NCI-H2029 treated with DMSO at 0.1 percent for 48 hours (cell line): ENCODE measurements at places on chromosomes 16 and 17.

DNA sequence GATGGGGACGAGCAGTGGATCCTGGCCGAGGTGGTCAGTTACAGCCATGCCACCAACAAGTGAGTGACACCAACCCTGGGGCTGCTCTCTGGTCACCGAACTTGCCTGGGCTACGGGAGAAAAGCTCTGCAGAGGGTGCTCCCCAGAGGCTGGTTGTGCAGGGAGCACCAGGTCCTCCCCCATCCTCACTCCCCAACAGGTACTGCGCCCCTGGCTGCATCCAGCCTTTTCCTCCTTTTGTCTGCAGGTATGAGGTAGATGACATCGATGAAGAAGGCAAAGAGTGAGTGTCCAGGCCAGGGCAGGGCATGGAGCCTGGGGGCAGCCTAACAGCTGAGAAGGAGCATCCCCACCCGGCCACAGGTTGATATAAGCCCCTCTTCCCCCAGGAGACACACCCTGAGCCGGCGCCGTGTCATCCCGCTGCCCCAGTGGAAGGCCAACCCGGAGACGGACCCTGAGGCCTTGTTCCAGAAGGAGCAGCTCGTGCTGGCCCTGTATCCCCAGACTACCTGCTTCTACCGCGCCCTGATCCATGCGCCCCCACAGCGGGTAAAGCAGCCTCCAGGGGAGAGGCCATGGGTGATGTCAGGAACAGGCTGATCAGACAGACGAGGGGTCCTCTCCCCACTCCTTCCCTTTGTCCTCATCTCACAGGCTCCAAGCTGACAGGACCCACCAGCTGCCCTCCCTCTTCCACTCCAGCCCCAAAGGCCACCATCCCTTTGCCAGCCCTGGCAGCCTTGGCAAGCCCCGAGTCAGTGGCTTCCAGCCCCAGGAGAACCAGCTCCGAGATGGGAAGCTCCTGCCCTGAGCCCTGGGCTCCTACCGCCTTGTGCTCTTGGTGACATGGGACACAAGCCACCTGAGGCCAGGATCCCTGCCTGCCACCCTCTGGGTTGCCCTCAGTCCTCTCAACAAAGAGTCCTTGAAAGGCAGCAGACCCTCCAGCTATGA, 6.2 kb downstream of the SULT1A2 start:
- DNase-seq = no peak

- DNase-seq = no peak
Measured at GRCh38 chr17:39820541-39820940, 43.6 kb downstream of the IKZF3 start.

GRCh38 chr17:31293581-31293980, 3.5 kb downstream of the OMG start:
- no peak for DNase-seq

DNA sequence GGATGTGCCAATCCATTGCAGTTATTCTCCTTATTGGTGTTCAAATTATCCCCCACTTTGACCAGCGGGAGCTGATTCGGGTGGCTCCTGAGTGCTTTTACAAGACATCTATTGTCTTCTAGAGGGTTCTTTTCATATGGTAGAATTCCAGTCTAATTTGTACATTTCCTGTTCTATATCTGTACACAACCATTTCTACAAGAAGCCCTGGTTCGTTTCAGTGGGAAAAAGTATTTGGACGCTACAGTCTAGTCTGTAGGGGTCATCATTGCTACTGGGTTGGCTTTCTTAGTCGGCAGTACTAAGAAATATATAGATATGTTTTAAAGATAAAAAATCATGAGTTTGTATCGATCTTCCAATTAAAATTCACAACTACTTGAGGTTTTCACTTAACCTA, 262.6 kb downstream of the MAP2K6 start:
- no peak for DNase-seq

GRCh38 chr17:79678091-79678735, 52.5 kb upstream of the ENPP7 start:
- no peak for DNase-seq

GRCh38 chr17:17358866-17359265, 55.7 kb downstream of the NT5M start:
- DNase-seq = no peak

GRCh38 chr16:59783191-59783590, 1049.1 kb upstream of the GOT2 start:
- no peak for DNase-seq

GRCh38 chr16:53672461-53672860, 31.2 kb downstream of the RPGRIP1L start:
- DNase-seq = no peak

GRCh38 chr16:8804313-8804712, 6.7 kb downstream of the PMM2 start:
- DNase-seq = no peak

- no peak for DNase-seq
Measured at GRCh38 chr16:80993834-80994233, 12.9 kb downstream of the CMC2 start.

DNA sequence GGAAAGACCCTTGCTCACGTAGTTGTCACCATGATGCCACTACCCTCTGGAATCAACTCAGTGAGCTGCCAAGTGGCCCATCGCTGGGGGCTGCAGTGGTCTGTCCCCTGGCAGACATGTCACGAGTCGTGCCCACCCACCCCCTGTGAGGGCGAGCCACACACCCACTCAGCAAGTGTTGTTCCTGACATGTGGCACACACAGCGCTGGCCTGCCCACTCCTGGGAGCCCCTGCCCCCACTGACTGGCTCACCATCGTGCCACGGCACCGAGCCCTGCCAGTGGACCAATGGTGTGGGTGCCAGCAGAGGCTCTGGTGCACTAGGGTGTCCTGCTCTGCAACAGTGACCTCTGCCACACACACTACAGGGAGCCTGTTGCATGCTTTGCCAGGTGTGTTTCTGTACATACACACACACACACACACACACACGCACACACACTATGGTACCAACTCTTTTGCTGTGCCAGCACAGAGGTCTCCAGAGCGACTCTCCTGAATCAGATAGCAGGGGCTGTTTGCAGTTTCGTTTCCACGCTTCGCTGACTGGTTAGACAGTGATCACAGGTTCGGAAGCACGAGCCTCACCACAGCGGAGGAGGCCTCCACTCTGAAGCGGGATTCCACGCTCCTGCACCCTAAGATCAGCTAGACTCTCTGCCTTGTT, 7.7 kb downstream of the RTN4RL1 start:
- DNase-seq = no peak

DNA sequence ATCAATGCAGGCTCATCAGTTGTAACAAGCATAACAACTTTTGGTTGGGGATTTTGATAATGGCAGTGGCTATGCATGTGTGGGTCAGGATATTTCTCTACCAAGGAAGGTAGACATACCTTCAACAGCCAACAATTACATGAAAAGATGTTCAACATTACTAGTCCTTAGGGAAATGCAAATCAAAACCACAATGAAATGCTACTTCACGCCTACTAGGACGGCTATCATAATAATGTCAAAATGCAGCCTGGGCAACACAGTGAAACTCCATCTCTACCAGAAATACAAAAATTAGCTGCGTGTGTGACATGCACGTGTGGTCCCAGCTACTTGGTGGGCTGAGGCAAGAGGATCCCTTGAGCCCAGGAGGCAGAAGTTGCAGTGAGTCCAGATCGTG, 7.3 kb upstream of the SLC5A10 start:
- no peak for DNase-seq

DNA sequence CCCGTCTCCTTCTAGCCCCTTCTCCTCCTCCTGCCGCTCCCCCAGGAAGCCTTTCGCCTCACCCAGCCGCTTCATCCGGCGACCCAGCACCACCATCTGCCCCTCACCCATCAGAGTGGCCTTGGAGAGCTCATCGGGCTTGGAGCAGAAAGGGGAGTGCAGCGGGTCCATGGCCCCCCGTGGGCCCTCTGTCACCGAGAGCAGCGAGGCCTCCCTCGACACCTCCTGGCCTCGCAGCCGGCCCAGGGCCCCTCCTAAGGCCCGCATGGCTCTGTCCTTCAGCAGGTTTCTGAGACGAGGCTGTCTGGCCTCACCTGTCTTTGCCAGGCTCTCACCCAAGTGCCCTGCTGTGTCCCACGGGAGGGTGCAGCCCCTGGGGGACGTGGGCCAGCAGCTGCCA, 87.9 kb downstream of the RGS9 start:
- no peak for DNase-seq

DNA sequence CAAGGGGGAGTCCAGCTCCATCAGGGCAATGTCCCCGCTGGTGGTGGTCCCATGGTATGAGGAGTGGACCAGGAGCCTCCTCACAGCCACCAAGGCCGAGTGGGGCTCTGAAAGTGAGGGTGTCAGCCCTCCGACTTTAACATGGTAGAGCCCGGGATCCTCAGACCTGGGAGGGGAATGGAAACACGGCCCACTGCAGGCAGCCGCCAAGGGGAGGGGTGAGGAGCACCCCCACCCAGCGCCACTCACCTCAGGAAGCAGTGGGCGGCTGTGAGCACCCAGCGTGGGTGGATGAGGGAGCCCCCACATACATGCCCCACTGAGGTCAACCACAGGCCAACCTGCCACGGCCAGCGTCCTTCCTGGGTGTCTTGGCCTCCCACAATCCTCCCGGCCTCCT, 10.8 kb downstream of the ZG16B start:
- no peak for DNase-seq

DNA sequence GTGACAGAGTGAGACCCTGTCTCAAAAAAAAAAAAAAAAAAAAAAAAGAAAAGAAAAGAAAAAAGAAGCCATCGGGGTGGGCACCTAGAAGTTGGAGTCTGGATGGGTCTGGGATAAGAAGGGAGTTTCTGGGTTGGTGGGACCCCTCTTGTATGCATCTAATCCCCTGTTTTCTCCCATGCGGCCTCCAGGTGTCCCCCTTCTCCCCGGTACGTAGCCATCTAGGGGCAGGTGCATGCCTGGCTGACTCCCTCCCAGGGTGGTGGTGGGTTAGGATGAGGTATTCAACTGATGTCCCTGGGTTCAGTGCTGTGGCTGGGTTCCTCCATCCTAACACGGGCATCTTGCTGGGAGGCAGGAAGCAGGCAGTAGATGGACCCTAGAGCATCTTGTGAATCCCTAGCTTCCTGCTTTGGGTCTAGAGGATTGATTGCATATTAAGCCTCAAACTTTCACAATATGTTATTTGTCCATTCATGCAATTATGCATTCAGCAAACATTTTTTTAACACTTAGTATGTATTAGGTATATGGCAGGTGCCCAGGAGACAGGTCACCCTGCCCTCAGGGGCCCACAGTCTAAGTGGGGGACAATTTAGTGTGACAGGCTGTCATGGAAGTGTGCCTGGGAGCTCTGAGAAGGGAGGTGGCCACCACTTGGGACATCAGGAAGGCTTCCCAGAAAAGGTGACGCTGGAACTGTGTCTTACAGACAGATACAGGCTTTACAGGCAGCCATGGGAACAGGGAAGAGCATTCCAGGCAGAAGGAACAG, 13.1 kb downstream of the FMNL1 start:
- no peak for DNase-seq
